ENCODE measurements at places on chromosomes 6 and 20.
A peak's percentile ranks its signal among the peaks of the same experiment; 100 is the strongest.

DNA sequence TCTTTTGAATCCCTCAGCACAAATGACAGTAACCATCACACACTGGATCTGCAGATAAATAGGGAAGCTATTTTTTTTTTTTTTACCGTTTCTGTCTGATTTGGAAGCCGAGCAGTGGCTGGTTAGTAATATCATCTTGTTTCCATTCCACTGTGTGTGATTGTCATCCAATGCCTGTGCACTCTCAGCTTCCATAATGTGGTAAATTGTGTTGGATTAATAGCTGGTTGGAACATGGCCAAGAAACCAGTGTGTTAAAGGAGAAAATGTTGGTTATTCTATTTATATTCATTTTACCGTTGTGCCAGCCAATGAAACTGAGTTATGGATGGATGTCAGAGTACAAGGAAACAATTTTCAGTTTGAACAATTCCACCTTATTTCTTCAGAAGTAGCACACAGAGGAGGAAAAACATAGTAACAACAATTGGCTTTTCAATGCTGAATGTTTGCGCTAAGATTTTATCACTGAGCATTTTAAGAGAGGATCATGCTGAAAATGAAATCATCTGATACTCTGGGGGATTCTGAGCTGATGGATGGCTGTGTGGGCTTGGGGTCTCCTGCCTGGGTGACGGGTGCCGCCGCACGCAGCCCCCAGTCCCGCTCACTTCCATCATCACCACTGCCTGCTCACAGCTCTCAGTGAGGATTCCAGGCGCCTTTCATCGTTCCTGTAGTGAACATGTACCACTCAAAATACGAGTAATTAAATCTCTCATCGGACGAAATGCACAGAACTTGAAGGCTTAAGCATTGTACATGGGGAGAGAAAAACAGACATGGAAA, 40.7 kb upstream of the EXOC2 start:
- no peak for DNase-seq

GRCh38 chr6:211871-212497, 80.3 kb upstream of the DUSP22 start:
- no peak for DNase-seq

DNA sequence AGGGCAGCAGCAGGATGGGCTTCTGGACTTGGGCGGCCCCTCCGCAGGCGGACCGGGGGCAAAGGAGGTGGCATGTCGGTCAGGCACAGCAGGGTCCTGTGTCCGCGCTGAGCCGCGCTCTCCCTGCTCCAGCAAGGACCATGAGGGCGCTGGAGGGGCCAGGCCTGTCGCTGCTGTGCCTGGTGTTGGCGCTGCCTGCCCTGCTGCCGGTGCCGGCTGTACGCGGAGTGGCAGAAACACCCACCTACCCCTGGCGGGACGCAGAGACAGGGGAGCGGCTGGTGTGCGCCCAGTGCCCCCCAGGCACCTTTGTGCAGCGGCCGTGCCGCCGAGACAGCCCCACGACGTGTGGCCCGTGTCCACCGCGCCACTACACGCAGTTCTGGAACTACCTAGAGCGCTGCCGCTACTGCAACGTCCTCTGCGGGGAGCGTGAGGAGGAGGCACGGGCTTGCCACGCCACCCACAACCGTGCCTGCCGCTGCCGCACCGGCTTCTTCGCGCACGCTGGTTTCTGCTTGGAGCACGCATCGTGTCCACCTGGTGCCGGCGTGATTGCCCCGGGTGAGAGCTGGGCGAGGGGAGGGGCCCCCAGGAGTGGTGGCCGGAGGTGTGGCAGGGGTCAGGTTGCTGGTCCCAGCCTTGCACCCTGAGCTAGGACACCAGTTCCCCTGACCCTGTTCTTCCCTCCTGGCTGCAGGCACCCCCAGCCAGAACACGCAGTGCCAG, at the start of gene TNFRSF6B:
TSS of gene TNFRSF6B (plus strand) at position 25 of the 729 bp plus-strand sequence. CDS start at position 141, 116 bp downstream.
- peak; percentile 86 for DNase-seq

DNA sequence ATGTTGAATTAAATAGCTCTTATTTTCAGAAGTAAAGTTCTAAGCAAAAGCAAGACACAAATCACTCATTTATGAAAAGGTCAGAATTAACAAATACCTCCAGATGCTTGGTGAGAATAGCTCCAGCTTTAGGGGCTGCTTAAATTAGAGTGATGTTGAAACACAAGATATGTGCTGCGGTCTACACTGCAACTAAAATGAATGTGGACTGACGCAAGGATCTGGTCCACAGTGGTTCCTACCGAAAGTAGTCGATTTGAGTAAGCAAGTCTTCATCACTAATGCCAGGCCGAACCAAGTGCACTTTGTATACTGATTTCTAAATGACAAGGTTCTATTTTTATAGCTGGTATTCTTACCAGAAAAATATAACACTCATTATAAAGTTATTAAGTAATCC, 96.3 kb downstream of the PRDM1 start:
- DNase-seq: no peak

DNA sequence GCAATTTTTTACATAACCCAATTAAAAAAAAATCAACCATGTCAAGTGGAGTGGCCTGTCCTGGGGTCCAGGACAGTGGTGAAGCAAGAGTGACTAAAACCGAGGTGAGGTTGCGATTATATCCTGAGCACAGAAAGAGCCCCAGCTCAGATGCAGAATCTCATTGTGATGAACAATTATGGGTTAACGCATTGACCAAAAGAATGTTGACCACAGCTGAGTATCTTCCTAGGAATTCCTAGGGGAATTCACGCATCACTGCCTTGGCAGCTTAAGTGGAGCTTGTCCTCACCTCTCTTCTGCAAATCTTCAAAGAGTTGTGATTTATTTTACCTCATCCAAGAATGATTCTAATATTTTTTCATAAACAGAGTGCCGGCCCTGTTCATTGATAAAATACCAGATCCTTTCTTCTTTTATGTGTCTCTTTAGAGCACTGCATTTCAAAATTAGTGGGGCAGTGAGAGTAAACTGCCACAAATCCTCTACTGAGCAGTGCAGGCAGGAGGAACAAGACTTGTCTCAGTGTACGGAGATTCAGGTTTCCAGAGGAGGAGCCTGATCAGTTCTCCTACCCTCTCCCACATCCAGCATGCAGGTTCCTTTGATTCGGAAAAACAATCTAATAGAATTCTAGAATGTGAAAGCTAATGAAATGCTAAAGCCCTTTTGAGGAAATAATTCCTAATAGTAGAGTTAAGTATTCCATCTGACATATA, 60.1 kb upstream of the ZNF184 start:
- no peak for DNase-seq
